Fibroblast of the aortic adventitia (primary cell): ENCODE measurements at places on chromosomes 13 and 19. TPM values are rescaled to one million over a fixed set of nuclear protein-coding genes. Genes with fewer than 3 reads are reported as not detected.

The KLF2 gene
- total RNA-seq: 2.2 and 5.7 TPM in 2 replicates

The CGB5 gene
- not detected in 2 replicates for total RNA-seq

The FOXO1 gene
- total RNA-seq: 3.2 and 10.5 TPM in 2 replicates

The LPAR2 gene
- total RNA-seq: 0.33 and 1.1 TPM in 2 replicates

The LACC1 gene
- total RNA-seq: 22.9 and 32.9 TPM in 2 replicates

The PEX11G gene
- total RNA-seq: 1.6 and 5.4 TPM in 2 replicates

The KLK2 gene
- total RNA-seq: not detected in 2 replicates

The KASH5 gene
- not detected in 2 replicates for total RNA-seq

The MATK gene
- total RNA-seq: not detected in 2 replicates

The KBTBD6 gene
- total RNA-seq: 9.4 and 10.8 TPM in 2 replicates

The APC2 gene
- 0.27 and 0.57 TPM in 2 replicates for total RNA-seq

The HIPK4 gene
- total RNA-seq: 0.18 TPM in 1 of 2 replicates, not detected in the other

The VSIG10L gene
- 0.27 TPM in 1 of 2 replicates, not detected in the other for total RNA-seq

The PRR22 gene
- total RNA-seq: 0.09 and 1.1 TPM in 2 replicates

The SELENOV gene
- total RNA-seq: not detected in 2 replicates

The MUC16 gene
- total RNA-seq: not detected in 2 replicates

The ZNF534 gene
- not detected in 2 replicates for total RNA-seq

The PLIN4 gene
- 0.90 and 6.6 TPM in 2 replicates for total RNA-seq

The ZNF486 gene
- 2.8 and 6.9 TPM in 2 replicates for total RNA-seq

The CEACAM8 gene
- not detected in 2 replicates for total RNA-seq

The KLK15 gene
- not detected in 2 replicates for total RNA-seq

The ZNF331 gene
- 10.6 and 11.4 TPM in 2 replicates for total RNA-seq

The EPS8L1 gene
- total RNA-seq: 0.63 and 1.5 TPM in 2 replicates

The C19orf85 gene
- total RNA-seq: not detected in 2 replicates

The DMKN gene
- total RNA-seq: 11.4 and 63.0 TPM in 2 replicates

The C19orf38 gene
- total RNA-seq: 0.41 and 0.81 TPM in 2 replicates

The NLRP11 gene
- not detected in 2 replicates for total RNA-seq

The DPP9 gene
- 53.1 and 70.9 TPM in 2 replicates for total RNA-seq

The ARHGAP45 gene
- total RNA-seq: 0.18 TPM in 1 of 2 replicates, not detected in the other

The CEACAM16 gene
- not detected in 2 replicates for total RNA-seq

The CGB7 gene
- 0.09 TPM in 1 of 2 replicates, not detected in the other for total RNA-seq

The KEAP1 gene
- total RNA-seq: 62.5 and 130 TPM in 2 replicates

The ZNF835 gene
- not detected in 2 replicates for total RNA-seq

The CPAMD8 gene
- total RNA-seq: 0.18 and 2.5 TPM in 2 replicates

The NLRP4 gene
- not detected in 2 replicates for total RNA-seq

The KIR2DL1 gene
- total RNA-seq: not detected in 2 replicates

The GPR12 gene
- total RNA-seq: 0.41 TPM in 1 of 2 replicates, not detected in the other
